ENCODE measurements at places on chromosomes 7 and 10.
A peak's percentile ranks its signal among the peaks of the same experiment; 100 is the strongest.

DNA sequence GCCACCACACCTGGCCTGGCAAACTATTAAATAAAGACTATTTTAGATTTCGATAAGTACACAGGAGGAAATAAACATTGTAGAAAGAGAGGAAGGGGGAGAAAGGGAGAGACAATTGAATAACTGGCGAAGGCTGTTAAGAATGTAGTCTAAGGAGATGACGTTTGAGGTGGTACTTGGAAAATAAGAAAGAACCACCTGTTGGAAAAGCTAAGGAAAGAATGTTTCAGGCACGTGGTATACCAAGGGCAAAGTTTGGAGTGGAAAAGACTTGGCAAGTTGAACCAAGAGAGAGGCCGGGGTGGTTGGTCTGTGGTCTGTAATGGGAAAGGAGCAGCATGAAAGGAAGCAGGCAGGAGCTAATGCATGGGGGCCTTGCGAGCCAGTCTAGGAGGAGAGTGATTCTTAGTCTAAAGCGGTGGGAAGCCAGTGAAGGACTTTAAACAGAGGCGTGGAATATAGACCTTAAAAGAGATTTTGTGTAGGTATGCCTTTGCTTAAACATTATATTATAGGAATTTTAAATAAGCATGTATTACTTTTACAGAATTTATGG, 9.4 kb downstream of the ING3 start:
- no peak for DNase-seq

GRCh38 chr7:88431882-88432281, 125.2 kb upstream of the STEAP4 start:
- no peak for DNase-seq

- no peak for DNase-seq
Measured at GRCh38 chr7:16743236-16743635, 10.3 kb upstream of the TSPAN13 start.

GRCh38 chr10:127009366-127009765, 104.1 kb downstream of the DOCK1 start:
- DNase-seq, result peak; percentile 25

- DNase-seq, result no peak
Measured at GRCh38 chr10:62626817-62627216, 177.7 kb upstream of the ADO start.

- DNase-seq, result no peak
Measured at GRCh38 chr7:149791-150636, 42.4 kb upstream of the FAM20C start.

GRCh38 chr7:100488333-100489095, 4.8 kb downstream of the NYAP1 start:
- DNase-seq, result no peak

GRCh38 chr10:121956111-121957061, 18.6 kb downstream of the NSMCE4A start:
- no peak for DNase-seq

GRCh38 chr7:53607961-53608360, 572.5 kb downstream of the POM121L12 start:
- no peak for DNase-seq

DNA sequence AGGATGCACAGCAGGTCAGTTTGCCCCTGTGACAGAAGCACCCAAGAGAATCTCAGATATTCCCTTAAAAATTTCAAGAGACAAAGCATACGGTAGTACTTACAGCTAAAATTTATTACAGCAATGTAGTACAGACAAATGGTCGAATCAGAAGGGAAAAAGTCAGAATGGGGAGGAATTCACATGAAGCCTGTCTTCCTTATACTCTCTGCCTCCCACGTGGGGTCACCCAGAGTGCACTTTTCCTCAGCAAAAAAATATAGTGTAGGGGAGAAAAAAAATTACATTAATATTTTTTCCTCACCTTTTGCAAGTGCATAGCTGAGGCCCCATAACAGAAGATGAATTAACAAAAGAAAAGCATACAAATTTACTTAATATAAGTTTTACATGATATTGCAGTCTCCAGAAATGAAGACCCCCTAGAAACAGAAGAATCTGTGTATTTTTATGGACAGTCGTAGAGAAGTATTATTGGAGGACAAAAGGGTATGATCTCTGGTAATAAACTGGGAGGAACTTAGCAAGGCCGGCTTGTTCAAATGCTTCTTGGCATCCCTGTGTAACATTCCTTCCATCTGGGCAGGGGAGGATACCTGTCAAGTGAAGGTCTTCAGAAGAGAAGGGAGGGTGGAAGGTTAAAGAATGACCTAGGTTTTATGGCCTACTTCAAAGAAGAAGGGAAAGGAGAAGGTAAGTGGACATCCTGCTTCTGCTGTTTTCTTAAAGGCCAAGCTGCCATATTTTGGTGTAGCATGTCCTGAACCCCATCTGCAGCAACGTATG, 270.6 kb upstream of the MAGI2 start:
- no peak for DNase-seq

DNA sequence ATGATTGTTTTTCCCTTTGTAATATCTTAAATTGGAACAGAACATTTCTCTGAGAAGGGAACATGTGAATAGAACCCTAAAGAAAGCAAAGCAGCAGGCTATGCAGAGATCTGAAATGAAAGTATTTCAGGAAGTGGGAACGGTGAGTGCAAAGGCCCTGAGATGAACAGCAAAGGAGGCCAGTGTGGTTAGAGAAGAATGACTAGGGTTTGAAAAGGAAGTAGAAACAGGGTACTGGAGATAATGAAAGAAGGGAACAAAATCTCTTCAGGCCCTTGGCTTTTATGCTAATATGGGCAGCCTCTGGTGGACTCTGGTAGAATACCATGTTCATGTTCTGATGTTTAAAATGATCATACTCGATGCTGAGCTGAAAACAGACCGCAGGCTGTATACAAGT, 22.2 kb downstream of the ARHGAP21 start:
- no peak for DNase-seq

DNA sequence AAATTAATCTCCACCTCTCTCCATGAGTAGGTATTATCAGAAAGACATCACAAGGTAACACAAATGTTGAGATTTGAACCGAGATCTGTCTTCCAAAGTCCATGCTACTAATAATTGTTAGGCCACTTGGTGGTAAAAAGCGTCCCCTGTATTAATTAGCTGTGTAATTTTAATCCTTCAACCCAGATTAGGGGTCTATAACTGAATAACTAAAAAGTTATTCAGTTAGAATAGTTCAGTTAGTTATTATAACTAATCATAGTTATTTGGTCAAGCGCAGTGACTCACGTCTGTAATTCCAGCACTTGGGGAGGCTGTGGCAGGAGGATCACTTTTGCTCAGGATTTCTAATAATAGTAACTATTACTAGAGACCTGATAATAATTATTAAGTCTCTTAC, 5.6 kb downstream of the PDSS1 start:
- no peak for DNase-seq

GRCh38 chr10:77726732-77727131, 89.1 kb upstream of the KCNMA1 start:
- no peak for DNase-seq

GRCh38 chr10:79130846-79131245, 62.1 kb downstream of the ZMIZ1 start:
- DNase-seq, result no peak

- no peak for DNase-seq
Measured at GRCh38 chr7:71272509-71273490, 140.9 kb downstream of the GALNT17 start.

DNA sequence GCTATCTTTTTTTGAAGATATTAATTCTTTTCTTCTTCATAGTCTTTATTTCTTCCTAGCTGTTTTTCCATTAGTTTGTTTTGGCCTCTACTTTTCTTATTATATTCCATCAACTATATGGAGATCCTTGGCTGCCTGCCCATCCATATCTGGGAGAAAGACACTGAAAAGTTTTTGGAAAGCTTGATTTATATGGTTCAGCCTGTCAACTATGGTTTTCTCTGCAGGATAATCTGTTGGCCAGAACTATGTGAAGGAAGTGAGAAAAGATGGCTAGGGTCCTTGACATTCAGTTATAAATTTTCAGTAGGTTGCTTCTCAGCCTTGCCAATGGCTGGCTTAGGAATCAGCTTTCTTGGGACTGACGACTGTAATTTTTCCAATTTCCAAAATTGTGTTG, 10.0 kb upstream of the CDK14 start:
- DNase-seq, result no peak

- no peak for DNase-seq
Measured at GRCh38 chr7:66758950-66759628, 18.6 kb downstream of the RABGEF1 start.

- DNase-seq, result no peak
Measured at GRCh38 chr10:129935867-129936152, 28.3 kb downstream of the EBF3 start.

DNA sequence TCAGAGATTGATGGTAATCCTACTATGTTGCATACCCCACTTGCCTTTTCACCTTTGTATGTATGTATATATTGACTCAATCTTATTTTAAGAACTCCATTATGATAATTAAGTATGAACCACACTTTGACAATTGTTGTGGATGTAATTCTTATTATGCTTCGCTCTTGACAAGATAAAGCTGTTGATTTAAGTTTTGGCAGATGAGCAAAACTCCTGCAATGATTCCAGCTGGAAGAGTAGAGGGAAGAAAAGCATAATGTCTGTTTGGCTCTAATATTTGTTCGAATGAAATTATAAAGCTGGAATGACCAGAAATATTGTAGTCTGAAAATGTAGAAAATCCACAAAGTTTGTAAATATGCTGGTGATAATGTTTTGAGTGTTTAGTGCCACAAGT, 83.8 kb upstream of the AKR1E2 start:
- no peak for DNase-seq

- DNase-seq, result no peak
Measured at GRCh38 chr10:48484911-48485310, 120.0 kb downstream of the ARHGAP22 start.

GRCh38 chr7:87852306-87852705, 23.9 kb downstream of the SLC25A40 start:
- DNase-seq, result no peak

GRCh38 chr10:50908366-50908765, 22.9 kb upstream of the A1CF start:
- DNase-seq, result no peak

GRCh38 chr7:111903797-111904196, 302.4 kb downstream of the DOCK4 start:
- no peak for DNase-seq

DNA sequence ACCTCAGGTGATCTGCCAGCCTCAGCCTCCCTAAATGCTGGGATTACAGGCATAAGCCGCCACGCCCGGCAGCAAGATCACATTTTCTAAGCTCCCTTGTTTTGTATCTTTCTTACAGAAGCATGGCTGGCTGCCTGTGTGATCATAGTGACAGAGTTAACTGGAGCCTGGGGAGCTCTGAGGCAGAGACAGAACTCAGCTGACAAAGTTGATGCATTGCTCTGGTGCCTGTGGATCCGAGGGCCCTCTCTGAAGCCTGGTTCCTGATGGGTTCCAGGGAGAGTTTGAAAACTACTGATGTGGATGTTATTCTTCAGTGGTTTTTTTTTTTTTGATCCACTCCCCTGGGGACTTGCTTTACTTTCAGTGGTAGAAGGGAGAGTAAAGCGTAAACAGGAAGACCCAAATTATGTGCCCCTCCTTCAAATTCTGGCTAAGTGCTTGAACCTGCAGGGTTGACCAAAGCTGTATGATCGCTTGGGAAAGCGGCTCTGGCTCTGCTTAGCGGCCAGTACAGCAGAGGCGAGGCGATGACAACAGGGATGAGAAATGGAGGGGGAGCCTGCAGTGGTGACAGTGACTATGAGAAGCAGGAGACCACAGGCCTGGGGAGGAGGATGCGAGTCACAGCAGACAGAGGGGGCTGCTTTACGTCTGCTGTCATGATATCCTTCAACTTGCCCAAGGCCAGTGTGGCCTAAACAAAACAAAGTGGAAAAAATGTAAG, 6.8 kb upstream of the EFCAB10 start:
- no peak for DNase-seq

- no peak for DNase-seq
Measured at GRCh38 chr7:96870934-96871333, 134.4 kb upstream of the DLX6 start.

GRCh38 chr7:44325811-44326241, 432 bp upstream of the CAMK2B start:
- DNase-seq, result peak; percentile 27

DNA sequence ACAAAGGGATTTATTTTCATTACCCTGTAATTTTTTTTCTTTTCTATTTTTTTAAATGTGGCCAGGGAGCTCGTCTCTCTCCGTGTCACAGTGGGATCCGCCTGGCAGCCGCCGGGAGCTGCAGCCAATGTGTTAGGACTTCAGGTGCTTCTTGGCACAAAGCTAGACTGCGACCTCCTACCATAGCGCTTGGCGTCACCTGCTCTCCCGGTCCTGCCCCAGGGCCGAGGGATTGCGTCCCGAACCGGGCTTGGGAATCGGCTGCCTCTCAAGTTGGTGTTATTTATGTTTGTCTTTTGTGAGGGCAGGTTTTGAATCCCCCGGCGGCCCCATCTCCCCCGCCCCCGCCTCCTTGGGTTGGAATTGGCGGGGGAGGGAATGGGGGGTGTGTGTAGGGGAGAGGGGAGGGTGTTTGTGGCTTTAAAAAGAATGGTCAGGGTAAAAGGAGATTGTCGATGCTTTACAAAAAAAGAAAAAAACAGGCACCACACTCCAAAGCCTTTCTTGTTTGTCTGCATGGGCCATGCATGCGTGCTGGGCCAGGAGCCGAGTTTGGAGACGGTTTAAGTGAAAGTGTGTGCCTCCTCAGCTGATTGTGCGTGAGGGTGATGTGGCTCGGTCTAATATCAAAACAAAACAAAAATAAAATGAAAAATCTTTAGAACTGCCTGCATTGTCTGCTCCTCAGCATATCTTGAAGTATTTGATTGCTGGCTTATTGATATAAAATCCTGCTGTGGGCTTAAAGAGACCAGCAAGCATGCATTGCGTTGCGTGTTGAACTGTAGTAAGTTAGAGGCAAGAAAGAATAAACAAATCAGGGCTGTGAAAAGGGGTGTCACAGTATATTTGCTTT, 1.2 kb downstream of the PPP1R9A start:
- DNase-seq, result no peak

- DNase-seq, result no peak
Measured at GRCh38 chr7:4037308-4037707, 644.8 kb upstream of the FOXK1 start.

DNA sequence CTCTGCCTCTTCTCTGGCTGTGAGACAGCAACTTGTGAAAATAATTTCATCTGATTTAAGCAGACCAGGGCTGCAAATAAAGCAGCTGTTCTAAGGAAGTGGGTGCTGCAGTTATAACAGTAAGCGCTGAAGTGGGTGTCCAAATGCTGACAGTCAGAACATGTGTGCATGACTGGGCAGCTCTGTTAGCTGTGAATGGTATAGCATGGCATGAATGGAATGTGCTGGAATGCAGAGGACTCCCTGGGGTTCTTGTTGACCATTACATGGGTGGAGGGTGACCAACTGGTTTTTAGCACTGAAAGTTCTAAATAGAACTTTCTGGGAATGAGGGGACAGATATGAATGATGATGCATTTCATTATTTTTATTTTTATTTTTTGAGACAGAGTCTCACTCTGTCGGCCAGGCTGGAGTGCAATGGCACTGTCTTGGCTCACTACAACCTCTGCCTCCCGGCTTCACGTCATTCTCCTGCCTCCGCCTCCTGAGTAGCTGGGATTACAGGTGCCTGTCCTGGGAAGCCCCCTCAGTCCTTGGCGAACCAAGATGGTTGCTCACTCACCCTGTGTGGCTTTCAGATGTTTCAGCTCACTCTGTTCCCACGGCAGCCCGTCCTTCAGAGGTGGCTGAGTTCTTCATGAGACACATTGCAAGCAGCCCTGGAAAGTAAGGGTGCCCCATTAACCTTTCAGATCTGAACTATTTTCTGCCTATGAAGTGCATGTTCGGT, 319.8 kb upstream of the PHYHIPL start:
- DNase-seq, result no peak

GRCh38 chr10:78980354-78980753, 88.4 kb upstream of the ZMIZ1 start:
- DNase-seq, result no peak

Data from RPMI8226 (cell line).